ENCODE measurements at places on chromosomes 16 and 17. TPM values are rescaled to one million over a fixed set of nuclear protein-coding genes. Genes with fewer than 3 reads are reported as not detected.

Gene PRSS27
- 0.61 TPM for total RNA-seq

Gene DHRS7C
- total RNA-seq, result not detected

Gene ODAD4
- total RNA-seq, result 0.20 TPM

DNA sequence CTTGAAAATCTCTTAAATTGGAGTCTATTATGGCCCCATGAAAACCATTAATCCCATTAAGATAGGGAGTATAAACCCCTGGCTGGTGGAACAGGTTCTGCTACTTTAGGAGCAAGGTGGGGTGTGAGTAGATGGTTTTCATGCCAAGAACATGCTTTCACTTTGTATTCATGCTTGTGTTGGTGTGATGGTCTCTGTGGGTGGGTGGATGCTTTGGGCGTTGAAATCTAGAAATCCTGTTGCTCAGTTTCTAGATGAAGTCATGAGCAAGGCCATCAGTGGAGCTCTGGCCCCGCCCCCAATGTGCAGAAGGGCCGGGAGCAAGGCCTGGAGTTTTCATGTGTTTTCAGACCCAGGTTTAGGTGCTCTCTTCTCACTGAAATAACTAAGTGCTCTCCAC is 20.1 kb downstream of the PLD6 start:
- no peak for DNase-seq

DNA sequence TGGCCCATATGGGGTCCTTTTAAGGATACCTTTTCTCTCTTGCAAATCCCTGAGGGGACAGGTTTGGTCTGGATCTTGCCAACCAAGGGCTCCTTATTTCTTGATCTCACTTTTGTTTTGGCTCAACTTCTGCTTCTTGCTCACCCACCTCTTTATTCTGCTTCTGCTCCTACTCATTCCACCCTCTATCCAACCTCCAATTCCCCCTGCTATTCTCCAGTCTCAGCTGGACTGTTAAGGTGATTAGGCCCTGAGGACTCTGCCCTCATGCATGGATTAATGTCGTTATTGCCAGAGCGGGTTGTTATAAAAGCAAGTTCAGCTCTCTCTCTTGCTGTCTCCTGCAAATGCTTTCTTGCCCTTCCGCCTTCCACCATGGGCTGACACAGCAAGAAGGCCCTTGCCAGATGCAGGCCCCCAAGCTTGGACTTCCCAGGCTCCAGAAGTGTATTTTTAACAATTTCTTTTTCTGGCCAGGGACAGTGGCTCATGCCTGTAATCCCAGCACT is 29.8 kb downstream of the LAT start:
- no peak for DNase-seq

DNA sequence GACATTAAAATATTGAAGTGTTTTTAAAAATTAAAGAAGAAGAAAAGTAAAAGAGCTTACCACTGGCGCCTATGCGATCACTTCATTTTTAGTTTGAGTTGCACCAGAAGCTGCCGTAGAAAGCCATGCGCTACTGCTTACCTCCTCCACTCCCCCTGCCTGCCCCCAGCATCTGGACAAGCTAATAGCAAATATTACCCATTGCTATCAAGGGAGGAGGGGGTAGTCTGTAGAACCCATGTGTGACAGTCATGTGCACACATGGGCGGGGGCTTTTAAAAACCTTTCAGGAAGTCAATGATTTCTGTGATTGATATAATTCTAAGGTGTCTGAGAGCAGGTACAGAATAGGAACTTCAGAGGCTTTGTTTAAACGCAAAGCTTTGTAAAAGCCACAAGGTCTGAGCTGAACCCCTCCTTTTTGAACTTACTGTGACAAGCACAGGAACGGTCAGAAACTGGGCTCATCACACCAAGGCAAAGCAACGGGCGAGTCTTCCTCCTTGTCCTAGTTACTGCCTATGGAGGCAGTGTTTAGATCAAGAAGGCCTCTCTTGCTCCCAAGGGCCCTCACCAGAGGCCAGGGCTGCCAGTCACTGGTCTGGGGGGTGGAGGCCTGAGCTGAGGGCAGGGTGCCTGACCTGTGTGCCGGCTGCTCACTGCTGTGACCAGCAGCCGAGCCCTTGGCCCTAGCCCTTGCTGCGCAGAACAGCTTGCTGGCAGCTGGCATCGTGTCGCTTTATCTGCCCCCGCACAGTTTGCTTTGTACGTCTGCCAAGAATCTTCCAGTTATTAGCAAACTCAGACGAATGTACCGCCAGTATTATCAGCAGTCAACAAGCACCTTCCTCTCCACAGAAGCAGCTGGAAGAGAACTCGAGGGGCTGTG is 15.0 kb downstream of the GINS2 start:
- DNase-seq, result no peak
